ENCODE measurements at places on chromosomes 13 and 19.

- DNase-seq: no peak
These were observed 186.8 kb downstream of the PRR20E start for GRCh38 chr13:57353831-57354230.

- DNase-seq: no peak
These were observed 170.8 kb downstream of the NUFIP1 start for GRCh38 chr13:44818428-44818827.

DNA sequence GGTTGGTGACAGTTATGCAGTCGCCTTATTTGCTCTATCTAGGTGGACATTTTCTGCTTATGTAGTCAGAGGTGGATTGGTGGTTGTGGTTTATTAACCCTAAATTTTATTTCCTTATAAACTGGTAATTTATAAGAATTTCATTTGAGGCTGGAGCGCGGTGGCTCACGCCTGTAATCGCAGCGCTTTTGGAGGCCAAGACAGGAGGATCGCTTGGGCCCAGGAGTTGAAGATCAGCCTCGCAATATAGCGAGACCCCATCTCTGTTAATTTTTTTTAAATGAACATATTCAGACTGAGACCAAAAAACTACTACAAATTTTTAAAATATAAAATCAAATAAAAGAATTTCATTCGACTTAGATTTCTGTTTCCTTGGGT lies 810 bp downstream of the ZNF627 start:
- no peak for DNase-seq

- DNase-seq: no peak
These were observed 135.6 kb upstream of the TSC22D1 start for GRCh38 chr13:44711706-44712105.

DNA sequence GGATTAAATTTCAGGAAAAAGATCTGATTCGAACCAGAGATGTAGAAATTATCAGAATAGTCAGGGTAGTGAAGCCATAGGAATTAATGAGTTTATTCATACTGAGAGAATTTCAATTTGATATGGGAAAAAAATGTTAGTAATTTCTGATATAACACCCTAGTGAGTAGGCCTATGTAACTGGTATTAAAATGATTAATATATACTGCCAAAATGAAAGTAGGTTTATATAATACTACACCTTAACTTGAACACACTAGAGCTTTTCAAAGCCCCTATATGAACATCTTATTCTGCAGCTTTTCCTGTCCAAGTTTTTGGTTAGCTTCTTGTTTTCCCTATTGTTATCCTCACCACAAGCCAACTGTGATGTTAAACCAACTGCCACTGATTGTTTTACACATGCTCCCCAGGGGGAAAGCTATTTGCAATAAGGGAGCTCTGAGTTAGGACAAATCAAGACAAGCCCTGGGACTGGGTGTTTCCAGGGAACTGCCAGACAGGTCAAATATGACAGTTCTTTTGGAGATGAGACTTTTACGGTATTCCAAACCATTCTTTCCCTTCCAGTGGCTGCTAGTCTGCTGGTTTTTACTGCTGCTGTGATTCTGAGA lies 45.3 kb downstream of the FNDC3A start:
- DNase-seq: no peak

Data from GM13977 (cell line).